ENCODE measurements at places on chromosomes 1 and 21. TPM values are rescaled to one million over a fixed set of nuclear protein-coding genes. Genes with fewer than 3 reads are reported as not detected.

PUSL1 gene
- 53.3 TPM for total RNA-seq

TEKT2 gene
- total RNA-seq: not detected

ZNF593OS gene
- not detected for total RNA-seq

- no peak for DNase-seq
These were observed 106.8 kb downstream of the LMO4 start for GRCh38 chr1:87435484-87435883.

KIF14 gene
- total RNA-seq: 15.7 TPM

CD34 gene
- total RNA-seq: not detected

TFF2 gene
- total RNA-seq: not detected

RSPH1 gene
- total RNA-seq: not detected
